ENCODE measurements at places on chromosomes 16 and 17.

- no peak overlapping the region for H3K27ac ChIP-seq
- H3K36me3 ChIP-seq, result peaks cover 3% of the 10 kb centered on the region
- H3K4me1 ChIP-seq, result peaks cover 4% of the 10 kb centered on the region
- no peak for DNase-seq
- H3K4me3 ChIP-seq, result no peak overlapping the region
Observed at GRCh38 chr16:79587296-79587695, 13.2 kb downstream of the MAF start.

DNA sequence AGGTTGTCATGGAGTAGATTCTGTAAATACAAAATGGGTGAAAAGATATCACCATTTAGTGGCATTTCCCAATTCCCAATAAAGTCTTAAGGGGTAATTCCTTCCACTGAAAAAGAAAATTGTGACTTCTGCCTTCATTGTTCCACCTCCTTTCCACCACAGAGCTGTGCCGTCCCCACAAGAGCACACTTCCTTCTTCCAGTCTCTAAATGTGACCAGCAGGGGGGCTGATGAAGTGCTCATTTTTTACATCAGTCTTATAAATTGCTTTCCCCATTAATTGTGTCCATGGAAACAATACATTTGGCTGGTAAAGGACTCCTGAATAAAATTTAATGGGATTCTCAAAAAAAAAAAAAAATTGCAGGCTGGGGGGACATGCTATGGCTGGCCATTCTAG, 260.8 kb upstream of the PSMD7 start:
- no peaks in the 10 kb centered on the region for H3K36me3 ChIP-seq
- H3K4me1 ChIP-seq, result no peaks in the 10 kb centered on the region
- no peak overlapping the region for H3K4me3 ChIP-seq
- H3K27me3 ChIP-seq, result peaks cover 2% of the 10 kb centered on the region
- no peak for DNase-seq

DNA sequence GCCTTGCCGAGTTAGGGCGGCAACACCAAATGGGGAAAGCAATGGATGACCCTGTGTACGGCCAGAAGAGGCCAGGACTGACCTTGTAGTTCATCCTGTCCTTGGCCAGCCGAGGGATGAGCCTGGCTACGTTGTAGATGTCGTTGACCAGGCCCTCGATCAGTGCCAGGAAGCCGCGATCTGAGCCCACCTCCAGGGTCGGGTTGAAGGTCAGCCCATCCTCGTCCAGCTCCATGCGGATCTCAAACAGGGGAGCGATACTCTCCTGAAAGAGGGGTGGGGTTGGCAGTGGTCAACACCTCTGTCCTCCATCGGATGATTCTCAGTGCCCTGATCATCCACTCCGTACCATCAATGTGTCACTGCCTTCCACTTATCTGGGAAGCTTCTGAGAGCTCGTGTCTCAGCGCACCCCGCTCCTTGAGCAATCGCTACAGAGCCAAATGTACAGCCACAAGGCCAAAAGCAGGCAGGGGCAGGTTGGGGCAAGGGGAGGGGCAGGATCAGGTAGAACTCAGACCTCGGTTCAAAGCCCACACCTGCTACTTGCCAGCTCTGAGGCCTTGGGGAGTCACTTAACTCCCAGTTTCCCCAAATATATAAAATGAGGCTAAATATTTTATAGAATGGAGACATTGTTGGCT, 39.9 kb downstream of the DNAH17 start:
- no peaks in the 10 kb centered on the region for H3K27me3 ChIP-seq
- no peak for DNase-seq
- no peak overlapping the region for H3K4me3 ChIP-seq
- H3K36me3 ChIP-seq, result no peaks in the 10 kb centered on the region
- H3K27ac ChIP-seq, result no peak overlapping the region

- no peak overlapping the region for H3K4me3 ChIP-seq
- no peaks in the 10 kb centered on the region for H3K27me3 ChIP-seq
- no peaks in the 10 kb centered on the region for H3K4me1 ChIP-seq
- no peaks in the 10 kb centered on the region for H3K36me3 ChIP-seq
- DNase-seq, result no peak
Observed at GRCh38 chr17:79304884-79305283, 230.3 kb downstream of the ENGASE start.

DNA sequence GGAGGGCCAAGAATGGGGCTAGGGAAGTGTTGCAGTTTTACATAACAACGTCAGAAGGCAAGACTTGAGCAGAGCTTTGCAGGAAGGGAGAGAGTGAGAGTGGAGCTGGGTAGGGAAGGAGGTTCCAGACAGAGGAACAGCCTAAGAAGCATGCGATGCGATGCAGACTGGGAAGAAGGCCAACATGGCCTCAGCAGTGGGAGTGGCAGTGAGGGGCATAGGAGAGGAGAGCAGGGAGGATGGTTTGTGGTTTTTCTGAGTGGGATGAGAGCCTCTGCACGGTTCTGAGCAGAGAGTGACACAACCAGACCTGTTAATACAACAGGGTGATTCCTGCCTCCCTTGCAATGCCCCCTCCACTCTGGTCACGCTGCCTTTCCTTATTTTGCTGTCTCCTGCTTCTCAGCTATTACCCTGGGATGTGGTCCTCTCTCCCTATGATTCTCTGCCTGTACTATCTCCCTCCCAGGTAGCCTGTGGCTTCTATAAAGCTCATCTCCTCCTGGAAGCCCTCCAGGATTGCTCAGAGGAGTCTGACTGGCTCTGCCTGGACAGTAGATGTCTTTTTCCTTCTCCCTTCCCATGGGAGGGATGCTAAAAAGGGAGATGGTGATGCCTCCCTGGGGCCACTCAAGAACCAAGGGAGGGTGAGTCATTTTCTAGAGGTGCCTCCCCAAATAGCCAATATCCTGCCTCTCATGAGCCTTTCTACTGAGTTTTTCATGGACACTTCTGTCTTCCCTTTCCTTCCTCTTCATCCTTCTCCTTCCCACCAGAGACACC, 38.7 kb upstream of the NGFR start:
- DNase-seq, result no peak
- H3K27me3 ChIP-seq, result peaks cover 32% of the 10 kb centered on the region
- H3K27ac ChIP-seq, result no peak overlapping the region
- H3K4me3 ChIP-seq, result no peak overlapping the region

- peaks cover 32% of the 10 kb centered on the region for H3K36me3 ChIP-seq
- peaks cover 37% of the 10 kb centered on the region for H3K4me1 ChIP-seq
- no peaks in the 10 kb centered on the region for H3K27me3 ChIP-seq
- peak; percentile 100 for DNase-seq
- H3K27ac ChIP-seq, result peak within 1 kb of the TSS; percentile 99
Observed at GRCh38 chr17:7931709-7932482, at the start of the genes CNTROB and TRAPPC1. Gene CNTROB, plus strand, starts transcription at chr17:7932206. Its CDS starts 874 bp downstream, at chr17:7933080. Gene TRAPPC1, minus strand, starts transcription at chr17:7931946. Its CDS starts 117 bp downstream, at chr17:7931829.

GRCh38 chr17:38797828-38798227, 1.5 kb downstream of the PIP4K2B start:
- DNase-seq, result no peak

DNA sequence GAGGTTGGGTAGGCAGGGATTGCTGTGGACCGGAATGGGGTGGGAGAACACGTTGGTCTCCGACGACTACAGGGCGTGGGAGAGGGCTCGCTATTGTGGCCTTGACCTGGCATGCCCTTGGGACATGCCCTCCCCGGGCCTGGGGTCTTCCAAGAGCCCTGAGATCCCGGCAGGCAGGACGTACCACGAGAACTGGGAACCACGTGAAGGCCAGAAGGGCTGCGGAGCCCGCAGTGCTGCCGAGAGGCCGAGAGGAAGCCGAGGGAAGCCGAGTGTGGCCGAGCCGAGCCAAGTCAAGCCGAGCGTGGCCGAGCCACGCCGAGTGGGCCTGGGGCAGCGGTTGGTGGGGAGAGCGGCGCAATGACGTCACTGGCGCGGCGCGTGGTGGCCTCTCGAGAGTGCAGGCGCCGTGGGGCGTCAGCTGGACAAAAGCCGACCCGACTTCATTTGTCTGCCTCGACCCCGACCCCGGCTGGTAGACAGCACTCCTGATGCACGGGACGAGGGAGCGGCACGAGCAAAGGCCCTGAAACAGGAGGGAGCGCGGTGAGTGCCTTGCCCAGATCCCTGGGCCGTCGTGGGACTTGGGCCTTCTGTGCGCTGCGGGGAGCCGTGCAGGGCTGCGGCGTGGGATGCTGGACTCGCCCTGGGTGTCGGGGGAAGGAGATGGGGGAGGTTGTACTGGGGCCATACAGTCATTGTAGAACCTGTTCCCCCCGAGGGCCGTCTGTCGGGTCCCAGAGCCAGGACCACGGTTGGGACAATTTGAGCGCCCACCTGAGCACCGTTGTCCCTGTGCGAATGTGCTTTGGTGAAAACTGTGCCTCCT, 6.6 kb downstream of the SOCS1 start:
- H3K4me3 ChIP-seq, result no peak overlapping the region
- H3K4me1 ChIP-seq, result peaks cover 48% of the 10 kb centered on the region
- peak overlapping the region; percentile 65 for H3K27ac ChIP-seq
- peaks cover 67% of the 10 kb centered on the region for H3K36me3 ChIP-seq

GRCh38 chr16:69465083-69465721, 40.8 kb downstream of the CYB5B start:
- H3K4me1 ChIP-seq, result peaks cover 64% of the 10 kb centered on the region
- peak; percentile 52 for DNase-seq
- H3K27ac ChIP-seq, result peak overlapping the region; percentile 88
- H3K36me3 ChIP-seq, result peaks cover 38% of the 10 kb centered on the region

GRCh38 chr17:59361916-59362810, 30.7 kb downstream of the YPEL2 start:
- no peaks in the 10 kb centered on the region for H3K27me3 ChIP-seq
- H3K36me3 ChIP-seq, result peaks cover 13% of the 10 kb centered on the region
- H3K27ac ChIP-seq, result peak overlapping the region; percentile 91
- peaks cover 52% of the 10 kb centered on the region for H3K4me1 ChIP-seq

DNA sequence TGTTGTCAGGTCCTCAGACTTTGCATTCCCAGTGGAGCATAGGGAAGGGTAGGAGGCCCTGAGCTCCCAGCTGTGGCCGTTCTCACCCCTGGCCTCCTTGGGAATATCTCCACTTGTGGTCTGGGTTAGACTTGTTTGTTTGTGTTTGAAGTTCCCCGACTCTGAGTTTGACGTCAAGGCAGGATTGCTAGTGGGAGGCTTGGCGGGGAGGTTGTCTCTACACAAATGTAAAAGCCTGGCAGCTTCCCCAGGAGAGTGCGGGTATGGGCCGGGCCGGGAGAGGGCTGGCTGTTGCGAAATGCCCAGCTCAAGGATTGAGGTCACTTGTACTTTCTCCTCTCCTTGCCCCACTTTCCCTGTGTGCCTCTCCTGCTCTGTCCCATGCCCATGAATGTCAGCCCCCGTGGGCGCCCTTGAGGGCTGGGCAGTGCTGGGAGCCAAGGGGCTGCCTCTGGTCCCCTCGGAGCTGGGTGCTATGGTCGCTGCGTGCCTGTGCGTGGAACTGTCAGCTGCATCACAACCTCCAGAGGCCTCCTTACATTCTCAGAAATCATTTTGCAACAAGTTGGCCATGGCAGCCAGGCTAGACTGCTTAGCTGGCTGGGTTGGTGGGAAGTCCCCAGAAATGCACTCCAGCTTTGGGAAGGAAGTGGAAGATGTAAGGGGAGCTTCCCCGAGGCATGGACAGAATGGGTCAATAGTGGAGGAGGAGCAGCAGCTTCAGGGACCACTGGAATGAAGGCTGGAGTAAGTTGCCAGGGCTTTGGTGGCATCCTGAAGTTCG, 84.3 kb downstream of the KSR1 start:
- H3K36me3 ChIP-seq, result no peaks in the 10 kb centered on the region
- no peak overlapping the region for H3K27ac ChIP-seq
- DNase-seq, result no peak

- H3K4me3 ChIP-seq, result peak within 1 kb of the TSS; percentile 85
- H3K4me1 ChIP-seq, result peaks cover 39% of the 10 kb centered on the region
- H3K36me3 ChIP-seq, result peaks cover 2% of the 10 kb centered on the region
- peak within 1 kb of the TSS; percentile 72 for H3K27ac ChIP-seq
- no peaks in the 10 kb centered on the region for H3K27me3 ChIP-seq
Observed at GRCh38 chr17:75087558-75088453, at the start of gene SLC16A5. Gene SLC16A5, plus strand, starts transcription at chr17:75087954. Its CDS starts 5,683 bp downstream, at chr17:75093637.

DNA sequence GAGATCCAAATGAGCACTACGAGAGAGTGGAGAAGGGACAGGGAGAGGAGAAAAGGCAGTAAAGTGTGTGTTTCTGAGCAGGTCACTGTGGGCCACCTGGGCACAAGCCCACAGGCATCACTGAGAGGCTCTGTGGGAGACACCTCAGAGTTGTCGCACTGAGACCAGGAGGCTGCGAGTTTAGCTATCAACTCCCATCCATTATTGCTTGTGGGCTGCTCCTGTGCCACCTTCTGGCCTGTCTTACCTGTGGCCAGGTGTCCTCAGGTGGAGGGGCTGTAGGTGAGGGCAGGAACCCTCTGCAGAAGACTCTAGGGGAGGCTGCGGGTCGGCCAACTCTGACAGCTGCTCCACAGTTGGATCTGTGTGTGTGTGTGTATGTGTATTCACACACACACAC, 2.5 kb upstream of the PRR29 start:
- H3K4me3 ChIP-seq, result no peak overlapping the region
- no peak for DNase-seq
- H3K27ac ChIP-seq, result no peak overlapping the region
- no peaks in the 10 kb centered on the region for H3K36me3 ChIP-seq

- no peak overlapping the region for H3K27ac ChIP-seq
- peak overlapping the region; percentile 24 for H3K4me3 ChIP-seq
- H3K27me3 ChIP-seq, result peaks cover 17% of the 10 kb centered on the region
- H3K4me1 ChIP-seq, result peaks cover 3% of the 10 kb centered on the region
Observed at GRCh38 chr16:715477-716199, 720 bp downstream of the METRN start.

GRCh38 chr16:78993346-78993745, 607.2 kb downstream of the MAF start:
- H3K36me3 ChIP-seq, result no peaks in the 10 kb centered on the region
- peaks cover 11% of the 10 kb centered on the region for H3K4me1 ChIP-seq
- no peak overlapping the region for H3K4me3 ChIP-seq
- H3K27ac ChIP-seq, result no peak overlapping the region
- no peak for DNase-seq
- no peaks in the 10 kb centered on the region for H3K27me3 ChIP-seq

- no peaks in the 10 kb centered on the region for H3K4me1 ChIP-seq
- no peak for DNase-seq
- no peaks in the 10 kb centered on the region for H3K27me3 ChIP-seq
- H3K4me3 ChIP-seq, result no peak overlapping the region
Observed at GRCh38 chr17:82678265-82678891, 20.1 kb downstream of the RAB40B start.

DNA sequence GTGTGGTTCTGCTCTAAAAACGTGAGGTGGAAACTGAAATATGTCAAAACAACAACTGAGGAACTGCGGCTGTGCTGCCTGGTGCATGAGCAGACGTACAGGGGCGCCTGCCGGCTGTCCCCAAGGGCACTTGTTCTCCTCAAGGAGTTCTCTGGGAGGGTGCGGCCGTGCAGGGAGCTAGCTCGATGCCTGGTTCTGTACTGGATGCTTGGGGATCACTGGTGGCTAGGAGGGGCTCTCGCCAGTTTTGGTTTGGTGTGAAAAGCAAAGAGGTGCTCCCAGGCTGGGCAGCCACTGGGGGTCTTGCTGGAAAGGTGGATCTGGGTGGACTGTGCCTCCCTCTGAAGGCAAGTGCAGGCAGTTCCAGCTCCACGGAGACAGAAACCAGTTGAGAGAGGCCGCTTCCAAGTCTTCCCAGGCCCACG, 41.9 kb upstream of the ATP2A3 start:
- H3K27me3 ChIP-seq, result no peaks in the 10 kb centered on the region
- H3K27ac ChIP-seq, result no peak overlapping the region

GRCh38 chr17:14330492-14330962, 29.6 kb downstream of the HS3ST3B1 start:
- peaks cover 19% of the 10 kb centered on the region for H3K36me3 ChIP-seq
- no peaks in the 10 kb centered on the region for H3K27me3 ChIP-seq
- DNase-seq, result no peak
- peaks cover 30% of the 10 kb centered on the region for H3K4me1 ChIP-seq
- H3K27ac ChIP-seq, result no peak overlapping the region

GRCh38 chr16:49855280-49855821, 561 bp downstream of the ZNF423 start:
- no peaks in the 10 kb centered on the region for H3K36me3 ChIP-seq
- peak overlapping the region; percentile 15 for H3K4me3 ChIP-seq
- no peak overlapping the region for H3K27ac ChIP-seq

GRCh38 chr17:78038748-78039288, 80.3 kb downstream of the TNRC6C start:
- H3K27ac ChIP-seq, result no peak overlapping the region
- no peak for DNase-seq
- no peaks in the 10 kb centered on the region for H3K4me1 ChIP-seq

All from T-helper 2 cell treated with Interferon-gamma antibody and Interleukin-4, amounts not matched to agents 5 μg/mL and 100 μg/mL, for 36 hours (primary cell).